Caudate nucleus (tissue), 63 donors: ENCODE measurements at places on chromosomes 11 and 22.

DNA sequence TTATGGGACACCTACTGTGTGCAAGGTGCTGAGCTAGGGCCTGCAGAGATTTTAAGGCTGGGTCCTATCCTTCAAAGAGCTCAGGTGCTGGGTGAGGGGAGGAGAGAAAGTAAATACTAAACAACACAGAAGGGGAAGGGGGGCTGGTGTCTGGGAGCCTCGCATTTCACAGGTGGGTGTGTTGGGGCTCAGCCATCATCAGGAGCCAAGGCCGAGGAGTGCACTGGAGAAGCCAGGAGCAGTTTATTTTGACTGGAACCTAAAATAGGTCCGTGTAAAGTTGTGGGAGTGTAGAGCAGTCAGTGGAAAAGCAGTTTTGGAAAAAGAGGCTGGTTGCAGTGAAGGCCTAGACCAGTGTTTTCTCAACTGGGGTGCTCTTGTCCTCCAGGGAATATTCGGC is 17.5 kb downstream of the NECTIN1 start:
- DNase-seq = no peak

GRCh38 chr11:70146895-70147520 is 56.1 kb upstream of the FADD start:
- no peak for DNase-seq

- no peak for DNase-seq
These were observed 3.6 kb downstream of the SEPTIN5 start for GRCh38 chr22:19717691-19718455.

GRCh38 chr11:78230161-78230877 is 41.6 kb downstream of the USP35 start:
- no peak for DNase-seq

GRCh38 chr11:131688048-131688693 is 317.8 kb downstream of the NTM start:
- no peak for DNase-seq

DNA sequence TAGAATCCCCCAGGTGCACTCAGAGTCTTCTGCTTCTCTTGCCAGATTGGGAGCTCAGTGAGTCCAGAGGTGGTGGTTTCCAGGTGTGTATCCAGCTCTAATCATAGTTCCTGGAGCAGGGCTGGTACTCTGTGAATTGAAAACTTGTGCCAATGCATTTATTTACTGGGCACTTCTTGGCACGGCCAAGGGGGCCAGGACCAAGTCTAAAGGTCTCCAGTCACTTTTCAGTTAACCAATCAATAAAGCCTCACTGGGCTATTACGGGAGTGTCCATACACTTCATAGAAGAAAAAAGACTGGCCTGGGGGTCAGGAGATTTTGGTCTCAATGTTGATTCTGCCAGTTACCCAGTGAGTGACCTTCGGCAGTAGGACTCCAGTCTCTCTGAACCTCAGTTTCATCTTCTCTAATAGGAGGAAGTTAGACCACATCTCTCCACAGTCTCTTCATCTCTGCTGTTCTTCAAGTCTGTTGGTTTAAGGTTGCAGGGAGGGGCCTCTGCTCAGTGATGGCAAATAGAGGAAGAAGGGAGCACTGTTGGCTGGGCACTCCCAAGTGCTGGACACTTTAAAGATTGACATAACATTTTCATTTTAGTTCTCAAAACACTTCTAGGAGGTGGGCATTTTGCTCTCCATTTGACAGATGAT is 188.5 kb upstream of the E2F8 start:
- DNase-seq = no peak

DNA sequence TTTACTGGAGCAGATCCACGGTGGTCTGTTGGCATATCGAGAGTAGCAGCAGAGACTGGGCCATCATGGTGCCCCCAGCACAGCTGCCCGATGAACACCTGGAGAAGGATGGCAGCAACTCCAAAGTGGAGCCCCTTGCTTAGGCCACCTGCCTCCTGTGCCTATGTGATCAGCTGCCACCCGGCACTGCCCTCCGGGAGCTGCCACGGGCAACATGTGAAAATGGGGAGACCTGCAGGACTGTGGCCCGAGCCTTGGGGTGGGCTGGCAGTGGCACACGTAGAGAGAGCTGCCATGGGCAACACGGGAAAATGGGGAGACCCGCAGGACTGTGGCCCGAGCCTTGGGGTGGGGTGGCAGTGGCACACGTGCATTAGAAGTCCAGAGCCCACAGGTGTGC is 3.1 kb downstream of the FXYD2 start:
- no peak for DNase-seq

- DNase-seq = no peak
These were observed 9.3 kb downstream of the SLC37A2 start for GRCh38 chr11:125072218-125072960.

DNA sequence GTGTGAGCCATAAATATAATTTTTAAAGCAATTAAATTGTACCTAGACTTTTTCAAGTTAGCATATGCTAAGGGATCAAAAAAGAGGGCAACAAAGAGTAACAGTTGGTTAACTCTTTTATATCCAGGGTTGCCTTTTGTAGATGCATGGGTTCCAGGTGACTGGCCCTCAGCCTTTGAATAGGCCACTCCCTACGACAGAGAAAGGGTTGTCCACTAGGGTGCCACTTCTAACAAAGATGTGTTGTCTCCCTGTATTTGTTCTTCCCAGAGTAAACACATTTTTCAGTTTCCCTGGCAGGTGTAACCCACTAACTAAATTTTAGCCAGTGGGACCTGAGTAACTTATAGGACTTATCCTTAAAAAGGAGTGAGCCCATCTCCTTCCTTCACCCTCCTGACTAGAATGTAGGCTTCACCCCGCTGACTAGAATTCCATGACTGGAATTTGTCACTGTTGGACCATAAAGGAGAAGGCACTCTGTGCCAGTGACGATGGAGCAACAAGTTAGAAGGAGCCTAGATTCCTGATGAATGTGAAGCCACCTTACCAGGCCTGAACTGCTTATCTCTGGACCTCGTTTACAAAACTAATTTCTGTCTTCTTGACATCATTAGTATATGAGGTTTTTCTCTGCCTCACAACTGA is 16.6 kb downstream of the TUG1 start:
- DNase-seq = no peak

GRCh38 chr11:43327987-43328386 is 16.2 kb downstream of the API5 start:
- DNase-seq = no peak

- DNase-seq = no peak
These were observed 15.6 kb downstream of the SUN2 start for GRCh38 chr22:38740116-38740723.
